B cell (primary cell): ENCODE measurements at places on chromosomes 7 and 10.

DNA sequence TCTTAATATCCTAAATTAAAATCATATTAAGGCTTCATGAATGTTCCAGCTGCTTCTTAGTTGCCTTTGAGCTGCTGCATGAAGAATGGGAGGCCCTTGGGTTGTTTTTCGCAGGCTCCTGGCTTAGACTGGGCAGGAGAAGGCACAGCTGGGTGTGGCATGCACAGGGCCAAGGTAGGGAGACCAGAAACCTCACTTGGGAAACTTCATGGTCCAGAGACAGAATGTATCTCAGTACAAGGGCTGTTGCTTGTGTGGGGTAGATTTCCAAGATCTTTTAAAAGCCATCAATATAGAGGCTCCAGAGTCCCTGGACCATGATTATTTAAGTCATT lies 49.9 kb downstream of the BUB3 start:
- no peak for DNase-seq

DNA sequence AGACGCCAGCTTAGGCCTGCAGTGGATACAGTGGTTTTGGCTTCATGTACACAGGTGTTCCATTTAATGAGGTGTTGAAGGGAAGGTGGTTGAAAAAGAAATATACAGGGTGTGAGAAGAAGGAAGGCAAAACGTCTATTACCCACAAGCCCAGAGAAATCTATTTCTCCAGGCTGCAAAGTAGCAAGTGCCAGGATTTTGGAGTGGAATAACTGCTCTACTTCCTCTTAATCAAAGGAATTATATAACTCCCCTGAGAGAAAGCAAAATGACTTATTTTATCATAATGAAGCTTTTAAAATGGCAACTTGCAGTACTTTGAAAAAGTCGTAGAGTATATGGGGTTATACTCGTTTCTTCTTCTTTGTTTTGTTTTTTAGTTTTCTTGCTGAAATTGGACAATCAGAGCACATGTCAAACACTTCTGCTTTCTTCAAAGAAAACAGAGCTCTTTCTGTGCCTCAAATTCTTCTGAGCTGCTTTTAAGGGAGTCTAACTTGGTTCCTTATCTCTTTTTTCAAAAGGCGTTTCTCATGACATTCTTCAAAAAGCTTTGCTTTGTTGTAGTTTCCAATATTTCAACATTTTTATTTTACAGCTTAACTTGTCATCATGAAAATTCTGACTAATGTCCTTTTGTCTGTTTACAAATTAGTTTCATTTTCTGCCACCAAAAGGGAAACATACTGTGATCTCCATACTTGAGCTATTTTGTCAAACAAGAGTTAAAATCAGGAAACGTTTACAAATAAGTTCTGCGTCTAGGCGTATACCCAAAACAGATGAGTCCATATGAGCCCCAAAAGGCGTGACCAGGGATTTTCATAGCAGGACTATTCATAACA lies 289.7 kb downstream of the FRMD4A start:
- no peak for DNase-seq

GRCh38 chr7:30920584-30921539 lies 9.2 kb downstream of the AQP1 start:
- DNase-seq: no peak

DNA sequence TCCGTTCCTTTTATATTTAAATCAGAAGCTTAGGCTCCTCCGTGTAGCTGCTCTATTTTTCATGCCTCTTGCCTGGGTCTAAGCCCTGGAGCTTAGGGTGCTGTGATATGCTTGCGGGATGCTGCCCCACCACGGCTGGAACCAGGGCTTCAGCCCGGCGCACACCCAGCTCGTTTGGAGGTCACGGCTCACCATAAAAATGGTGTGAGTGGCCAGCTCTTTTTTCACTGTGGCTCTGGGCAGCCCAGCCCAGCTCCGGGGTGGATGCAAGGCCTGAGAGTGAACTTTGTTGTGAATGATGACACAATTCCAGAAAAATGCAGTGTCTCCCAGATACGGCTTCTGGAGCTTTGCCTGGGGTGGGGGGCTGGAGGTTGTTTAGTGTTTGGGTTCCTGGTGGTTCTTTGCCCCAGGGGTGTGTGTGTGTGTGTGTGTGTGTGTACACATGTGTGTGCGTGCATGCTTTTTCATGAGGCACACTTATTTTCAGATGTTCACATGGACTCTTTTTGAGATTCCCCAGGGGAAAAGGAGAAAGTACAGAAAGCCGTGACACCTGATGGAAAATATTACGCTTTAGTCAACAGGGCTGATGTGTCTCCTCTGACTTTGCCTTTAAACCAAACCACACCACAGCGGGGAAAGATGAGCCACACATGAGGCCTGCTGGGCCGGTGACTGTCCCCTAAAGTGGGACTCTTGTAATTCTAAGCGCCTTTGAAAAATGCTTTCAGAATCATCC lies 46.2 kb downstream of the GRK5 start:
- no peak for DNase-seq

DNA sequence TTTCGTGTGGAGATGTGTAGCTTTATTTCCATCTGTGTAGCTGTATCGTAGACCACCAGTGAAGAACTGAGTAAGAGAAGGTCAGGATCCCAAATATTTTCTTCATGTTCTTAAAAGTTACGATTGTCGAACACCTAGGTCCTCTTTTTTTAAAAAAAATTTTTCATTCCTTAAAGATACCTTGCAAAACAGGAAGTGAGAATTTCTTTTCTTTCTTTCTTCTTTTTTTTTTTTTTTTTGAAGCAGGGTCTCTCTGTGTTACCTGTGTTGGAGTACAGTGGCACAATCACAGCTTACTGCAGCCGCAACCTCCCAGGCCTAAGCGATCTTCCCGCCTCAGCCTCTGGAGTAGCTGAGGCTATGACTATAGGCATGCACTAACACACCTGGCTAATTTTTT lies 60.8 kb downstream of the PHTF2 start:
- DNase-seq: peak; percentile 47

DNA sequence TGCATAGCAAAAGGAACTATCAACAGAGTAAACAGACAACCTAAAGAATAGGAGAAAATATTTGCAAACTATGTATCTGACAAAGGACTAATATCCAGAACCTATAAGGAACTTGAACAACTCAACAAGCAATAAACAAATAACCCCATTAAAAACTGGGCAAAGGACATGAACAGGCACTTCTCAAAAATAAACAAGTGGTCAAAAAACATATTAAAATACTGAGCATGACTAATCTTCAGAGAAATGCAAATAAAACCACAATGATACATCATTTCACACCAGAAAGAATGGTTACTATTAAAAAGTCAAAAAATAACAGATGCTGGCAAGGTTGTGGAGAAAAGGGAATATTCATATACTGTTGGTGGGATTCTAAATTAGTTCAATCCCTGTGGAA lies 17.1 kb downstream of the MAGI2 start:
- DNase-seq: no peak
